ENCODE measurements at places on chromosomes 11 and 22.

DNA sequence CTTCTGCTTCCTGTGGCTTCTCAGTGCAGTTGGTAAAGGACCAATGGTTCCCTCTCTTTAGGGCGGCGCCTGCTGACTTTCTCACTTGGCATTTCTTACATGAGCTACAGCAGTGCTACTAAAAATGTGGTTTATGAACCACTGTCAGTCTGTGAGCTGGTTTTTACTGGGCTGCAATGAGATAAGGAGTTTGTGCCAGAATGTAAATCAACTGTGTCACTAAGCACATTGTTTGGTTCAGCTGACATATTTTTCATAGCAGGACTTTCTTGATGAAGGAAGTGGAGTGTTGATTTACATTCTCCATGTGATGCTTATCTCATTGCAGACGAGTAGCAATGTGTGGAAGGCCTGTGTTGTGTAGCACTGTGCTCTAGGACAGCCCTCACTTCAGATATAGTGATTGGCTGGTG, 463.3 kb downstream of the SOX6 start:
- DNase-seq = no peak

GRCh38 chr11:7484131-7484530, 1.2 kb upstream of the OLFML1 start:
- no peak for DNase-seq

DNA sequence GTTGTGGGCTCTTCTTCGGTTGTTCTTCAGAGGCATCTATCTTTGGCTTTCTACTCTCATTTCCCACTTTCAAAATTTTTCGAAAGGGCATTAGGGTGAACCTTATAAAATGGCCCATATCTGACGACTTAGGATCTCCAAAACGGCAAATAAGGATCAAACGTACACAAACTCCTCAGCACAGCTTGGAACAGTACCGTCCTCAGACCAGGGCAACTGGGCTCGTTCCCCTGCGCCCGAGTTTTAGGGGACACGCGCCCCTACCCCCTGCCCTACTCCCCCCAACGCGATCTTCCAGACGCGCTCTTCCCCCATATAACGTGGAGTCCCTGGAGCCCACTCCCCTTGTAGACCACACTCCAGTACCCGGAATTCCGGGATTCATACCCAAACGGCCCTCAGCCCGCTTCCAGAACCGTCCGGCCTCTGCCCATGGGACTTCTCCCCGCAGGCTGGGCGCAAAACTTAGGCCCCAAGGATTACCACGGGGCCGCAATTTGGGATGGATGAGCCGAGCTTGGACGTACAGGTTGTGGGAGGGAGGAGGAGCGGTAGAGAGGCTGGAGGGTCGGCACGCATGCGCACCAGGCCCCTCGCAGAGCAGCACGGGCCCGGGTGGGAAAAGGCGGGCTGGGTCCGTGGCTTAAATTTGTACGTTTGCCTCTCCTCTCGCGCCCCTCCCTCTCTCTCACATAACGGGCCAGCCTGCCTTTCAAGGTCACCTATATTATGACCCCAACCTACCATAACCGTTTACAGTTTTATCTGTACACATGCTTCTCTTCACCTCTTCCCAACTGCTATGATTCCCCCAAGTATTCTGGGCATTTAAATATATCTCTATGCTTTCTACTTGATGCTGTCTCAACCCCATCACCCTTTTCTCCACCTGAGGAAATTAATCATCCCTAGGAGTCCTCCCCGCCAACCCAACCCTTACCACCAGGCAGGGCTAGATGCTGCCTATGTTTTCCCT, 3.4 kb downstream of the CCDC89 start:
- no peak for DNase-seq

DNA sequence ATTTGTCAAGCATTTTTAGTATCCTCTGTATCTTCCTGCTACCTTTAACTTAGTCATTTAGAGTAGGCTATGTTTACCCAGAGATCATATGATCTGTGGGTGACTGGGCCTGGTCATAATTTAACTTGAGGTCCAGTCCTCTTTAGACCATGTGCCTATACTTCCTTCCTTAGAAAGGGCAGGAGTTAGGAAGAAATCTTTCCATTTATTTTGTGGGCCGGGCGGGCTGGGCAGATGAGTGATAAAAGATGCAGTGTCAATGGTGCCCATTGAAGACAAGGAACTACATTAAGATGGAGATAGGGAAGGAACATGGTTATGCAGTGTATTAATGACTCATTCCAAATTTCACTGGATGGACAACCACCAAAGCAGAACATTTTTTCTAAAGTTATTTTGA, 30.9 kb upstream of the PDE3B start:
- DNase-seq = no peak

GRCh38 chr11:65945941-65946558, 770 bp downstream of the TSGA10IP start:
- DNase-seq = peak; percentile 72

GRCh38 chr11:97614606-97615005, 1224.8 kb downstream of the JRKL start:
- no peak for DNase-seq

DNA sequence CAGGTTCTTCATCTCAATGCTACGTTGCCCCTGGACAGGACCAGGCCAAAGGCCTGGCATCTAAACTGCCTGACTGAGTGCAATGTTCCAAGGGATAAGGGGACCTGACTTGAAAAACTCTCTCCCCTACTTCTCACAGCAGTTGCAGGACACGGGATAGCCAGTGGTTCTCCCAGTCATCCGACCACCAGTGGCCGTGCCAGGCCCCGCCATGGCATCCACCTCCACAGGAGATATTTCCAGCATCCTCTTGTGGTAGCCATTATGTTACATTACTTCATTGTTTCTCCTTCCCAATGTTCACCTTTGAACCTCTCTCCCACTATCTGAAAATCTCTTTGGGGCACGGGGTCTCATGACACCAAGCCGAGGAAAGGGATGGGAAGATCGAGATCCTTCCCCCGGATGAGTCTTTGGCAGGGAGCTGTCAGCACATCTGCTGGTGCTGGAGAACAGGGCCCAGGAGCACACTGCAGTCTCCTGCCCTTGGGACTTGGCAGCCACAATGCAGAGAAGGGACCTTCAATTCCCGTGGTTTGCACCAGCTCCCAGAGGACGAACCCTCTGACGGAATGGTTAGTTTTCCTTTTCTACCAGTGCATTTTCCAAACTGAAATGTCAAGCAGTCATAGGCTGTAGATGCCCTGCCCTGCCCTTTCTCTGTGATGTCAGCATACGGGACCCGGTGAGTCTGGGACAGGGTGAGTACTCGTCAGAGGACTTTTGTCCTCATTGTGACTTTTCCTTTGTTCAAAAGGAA, 121.2 kb downstream of the ETS1 start:
- no peak for DNase-seq

GRCh38 chr11:92489826-92490399, 265.3 kb downstream of the FAT3 start:
- no peak for DNase-seq

DNA sequence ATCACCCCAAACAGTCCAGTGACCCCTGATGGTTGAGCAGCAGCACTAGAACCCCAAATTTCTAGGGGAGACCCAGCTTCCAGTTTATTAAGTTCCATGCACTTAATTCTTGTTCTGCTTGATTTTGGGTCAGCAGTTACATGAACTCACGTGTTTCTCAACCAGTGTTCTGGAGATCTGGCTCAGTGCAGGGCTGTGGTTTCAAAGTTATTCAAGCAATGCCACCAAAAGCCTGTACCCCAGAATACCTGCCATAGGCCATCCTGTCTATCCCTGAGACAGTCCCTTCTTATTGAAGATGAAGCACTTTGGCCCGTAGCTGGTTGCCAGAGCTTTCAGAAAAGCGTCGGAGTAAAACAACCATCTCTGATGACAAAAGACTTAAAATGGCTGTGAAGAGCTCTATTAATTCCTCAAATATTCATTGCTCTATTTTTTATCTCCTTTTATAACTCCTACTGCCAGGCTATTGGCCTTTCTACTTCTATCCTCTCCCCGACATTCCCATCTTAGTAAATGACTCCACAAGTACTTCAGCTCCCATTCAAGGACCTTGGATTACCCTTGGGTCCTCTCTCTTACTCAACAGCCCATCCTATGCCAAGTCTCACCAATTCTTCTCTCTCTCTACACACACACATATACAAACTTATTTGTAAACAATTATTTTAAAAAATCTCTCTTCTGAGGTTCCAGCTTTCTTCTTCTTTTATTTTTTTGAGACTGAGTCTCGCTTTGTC, 18.0 kb upstream of the VPREB1 start:
- no peak for DNase-seq

GRCh38 chr11:77778549-77778948, 42.0 kb downstream of the RSF1 start:
- no peak for DNase-seq

DNA sequence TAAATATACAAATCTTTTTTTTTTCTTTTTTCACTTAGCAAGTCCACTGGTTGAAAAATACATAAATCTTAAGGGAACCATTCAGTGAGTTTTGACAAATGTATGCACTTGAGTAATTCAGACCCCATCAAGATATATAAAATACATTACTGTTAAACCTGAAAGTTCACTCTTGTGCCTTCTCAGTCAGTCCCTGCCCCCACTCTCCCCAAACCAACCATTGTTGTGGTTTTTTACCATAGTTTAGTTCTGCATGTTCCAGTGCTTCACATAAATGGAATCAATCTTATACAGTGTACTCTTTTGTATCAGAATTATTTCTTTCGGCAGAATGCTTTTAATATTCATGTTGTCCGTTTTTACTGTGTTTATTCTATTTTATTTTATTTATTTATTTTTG, 26.1 kb downstream of the RNF214 start:
- no peak for DNase-seq

DNA sequence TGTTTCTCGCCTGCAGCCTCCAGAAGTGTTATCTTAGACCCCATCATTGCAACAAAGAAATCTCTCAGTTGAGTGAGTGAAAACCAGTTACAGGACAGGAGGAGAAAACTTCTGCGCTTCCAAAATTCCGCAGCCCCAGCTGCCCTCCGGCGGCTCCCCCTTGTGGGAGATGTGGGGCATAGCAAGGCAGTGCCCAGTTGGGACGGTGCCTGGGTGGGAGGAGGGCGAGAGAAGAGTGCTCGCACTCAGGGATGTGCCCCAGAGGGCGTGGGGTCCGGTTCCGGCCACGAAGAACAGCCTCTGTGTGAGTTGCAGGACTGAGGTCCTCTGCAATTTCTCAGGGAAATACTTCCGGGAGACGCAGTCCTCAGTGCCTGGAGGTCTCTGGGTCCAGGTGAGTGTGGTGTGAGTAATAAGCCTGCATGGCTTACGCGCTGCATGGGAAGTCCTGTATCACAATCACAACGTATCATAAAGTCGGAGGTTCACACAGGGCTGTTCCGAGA, 87.0 kb upstream of the BLID start:
- DNase-seq = peak; percentile 43

DNA sequence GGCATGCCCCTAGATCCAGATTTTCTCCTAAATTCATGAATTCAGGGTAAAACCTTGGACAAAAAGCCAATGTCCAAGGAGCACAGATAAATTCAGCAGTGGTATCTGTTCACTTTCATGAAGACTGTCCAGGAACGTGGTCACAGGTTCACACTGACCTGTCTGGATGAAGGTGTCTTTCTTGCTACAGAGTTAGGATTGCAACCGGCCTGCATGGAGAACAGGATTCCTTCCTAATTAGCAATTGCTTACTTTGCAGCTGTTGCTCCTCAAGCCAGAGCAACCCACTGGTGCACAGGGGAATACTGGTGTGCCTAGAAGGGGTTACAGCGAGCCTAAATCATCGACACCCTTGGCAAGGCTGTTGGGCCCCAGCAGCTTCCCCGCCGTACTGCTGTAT, 47.6 kb downstream of the LMO2 start:
- DNase-seq = no peak

- no peak for DNase-seq
These were observed 37.5 kb upstream of the PHF21B start for GRCh38 chr22:45047260-45047659.

GRCh38 chr22:26675687-26676268, 18.4 kb downstream of the MIAT start:
- no peak for DNase-seq

- DNase-seq = no peak
These were observed 2.9 kb downstream of the UBE2L3 start for GRCh38 chr22:21570398-21570797.

GRCh38 chr11:34680206-34680605, 59.3 kb downstream of the EHF start:
- no peak for DNase-seq

GRCh38 chr11:128453444-128454336, 133.7 kb downstream of the ETS1 start:
- DNase-seq = no peak

DNA sequence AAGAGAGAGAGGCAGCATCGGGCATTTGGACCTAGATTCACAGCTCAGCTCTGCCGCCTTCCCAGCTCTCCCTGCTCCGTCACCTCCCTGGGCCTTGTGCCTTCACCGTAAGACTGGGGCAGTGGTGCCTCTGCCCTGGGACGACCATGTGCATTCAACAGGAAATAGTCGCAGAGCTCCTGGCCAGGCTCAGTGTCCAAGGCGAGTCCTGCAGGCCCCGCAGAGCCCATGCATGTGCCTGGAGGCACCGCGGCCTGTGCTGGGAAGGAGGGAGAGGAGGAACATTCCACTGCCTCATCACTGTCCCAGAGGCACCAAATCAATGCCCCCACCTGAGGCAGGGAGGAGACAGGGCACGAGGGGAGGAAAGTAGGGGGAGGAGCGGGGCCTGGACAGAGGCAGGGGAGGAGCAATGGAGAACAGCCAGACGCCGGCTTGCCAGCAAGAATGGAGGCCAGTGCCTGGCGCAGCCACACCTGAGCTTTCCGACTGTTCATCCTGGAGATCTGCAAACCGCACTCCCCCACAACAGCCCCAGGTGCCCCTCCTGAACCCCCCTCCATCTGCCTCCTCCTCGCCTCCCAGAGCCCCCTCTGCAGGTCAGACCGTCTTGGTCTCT, 74.4 kb upstream of the PRR5 start:
- DNase-seq = no peak

DNA sequence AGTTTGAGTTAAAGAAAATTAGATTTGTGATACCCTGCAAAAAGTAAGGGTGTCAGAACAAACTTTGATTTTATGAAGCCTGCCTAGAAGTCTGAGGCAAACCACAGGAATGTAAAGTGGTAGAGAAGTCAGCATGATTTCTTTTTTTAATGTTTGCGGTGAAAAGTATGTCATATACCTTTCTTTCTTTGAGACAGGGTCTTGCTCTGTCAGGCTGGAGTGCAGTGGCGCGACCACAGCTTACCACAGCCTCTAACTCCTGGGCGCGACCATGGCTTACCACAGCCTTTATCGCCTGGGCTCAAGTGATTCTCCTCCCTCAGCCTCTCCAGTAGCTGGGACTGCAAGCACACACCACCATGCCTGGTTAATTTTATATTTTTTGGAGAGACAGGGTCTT, 4.7 kb downstream of the API5 start:
- DNase-seq = no peak

- no peak for DNase-seq
These were observed 21.5 kb downstream of the NUP98 start for GRCh38 chr11:3775736-3776406.

DNA sequence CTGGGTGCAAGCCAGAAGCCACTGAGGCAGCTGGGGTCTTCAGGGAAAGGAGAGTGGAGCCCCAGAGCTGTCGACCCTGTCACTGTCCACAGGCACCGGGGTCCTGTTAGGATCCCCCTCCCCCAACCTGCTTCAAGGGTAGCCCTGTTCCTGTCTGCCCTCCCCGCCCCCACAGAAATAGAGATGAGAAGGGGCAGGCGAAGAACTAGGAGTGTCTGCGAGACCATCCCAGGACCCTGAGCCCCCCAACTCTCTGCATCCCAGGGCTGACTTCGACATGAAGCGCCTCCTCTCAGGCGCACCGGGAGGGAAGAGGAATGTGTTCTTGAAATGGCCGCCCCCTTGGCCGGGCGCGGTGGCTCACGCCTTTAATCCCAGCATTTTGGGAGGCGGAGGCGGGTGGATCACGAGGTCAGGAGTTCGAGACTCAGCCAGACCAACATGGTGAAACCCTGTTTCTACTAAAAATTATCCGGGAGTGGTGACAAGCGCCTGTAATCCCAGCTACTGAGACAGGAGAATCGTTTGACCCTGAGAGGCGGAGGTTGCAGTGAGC, 607 bp upstream of the ZNF70 start:
- DNase-seq = no peak
